ENCODE measurements at places on chromosomes 3 and 15.

GRCh38 chr3:195172039-195172684 lies 98.8 kb downstream of the XXYLT1 start:
- H3K36me3 ChIP-seq, result no peaks in the 10 kb centered on the region
- DNase-seq, result no peak
- H3K4me3 ChIP-seq, result no peak overlapping the region
- no peaks in the 10 kb centered on the region for H3K27me3 ChIP-seq
- no peak overlapping the region for H3K27ac ChIP-seq
- H3K4me1 ChIP-seq, result no peaks in the 10 kb centered on the region

GRCh38 chr3:171830518-171830875 lies 12.7 kb upstream of the TMEM212 start:
- no peaks in the 10 kb centered on the region for H3K36me3 ChIP-seq
- no peak for DNase-seq

DNA sequence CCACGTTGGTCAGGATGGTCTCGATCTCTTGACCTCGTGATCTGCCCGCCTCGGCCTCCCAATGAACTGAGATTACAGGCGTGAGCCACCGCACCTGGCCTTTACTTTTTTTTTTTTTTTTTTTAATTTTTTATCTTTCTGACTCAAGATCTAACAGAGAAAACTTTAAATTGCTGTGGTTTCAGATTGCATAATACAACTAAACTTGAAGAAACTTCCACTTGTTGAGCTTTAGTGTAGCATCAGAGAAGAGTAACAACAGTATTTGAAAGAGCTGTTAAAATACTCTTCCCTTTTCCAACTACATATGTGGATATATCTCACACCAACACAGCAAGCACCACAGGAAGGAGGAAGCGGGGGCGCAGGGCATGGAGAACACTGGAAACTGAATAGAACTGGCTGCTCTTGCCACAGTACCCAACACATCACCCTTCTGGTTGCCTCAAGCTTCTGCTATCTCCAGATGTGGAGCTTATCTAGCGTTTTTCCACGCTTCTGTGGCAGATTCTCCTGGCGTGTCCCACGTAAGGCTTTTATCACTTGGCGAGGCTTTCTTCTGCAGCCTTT lies 45.4 kb downstream of the MAP6D1 start:
- no peaks in the 10 kb centered on the region for H3K27me3 ChIP-seq
- no peak for DNase-seq
- no peak overlapping the region for H3K27ac ChIP-seq
- H3K4me3 ChIP-seq, result no peak overlapping the region

DNA sequence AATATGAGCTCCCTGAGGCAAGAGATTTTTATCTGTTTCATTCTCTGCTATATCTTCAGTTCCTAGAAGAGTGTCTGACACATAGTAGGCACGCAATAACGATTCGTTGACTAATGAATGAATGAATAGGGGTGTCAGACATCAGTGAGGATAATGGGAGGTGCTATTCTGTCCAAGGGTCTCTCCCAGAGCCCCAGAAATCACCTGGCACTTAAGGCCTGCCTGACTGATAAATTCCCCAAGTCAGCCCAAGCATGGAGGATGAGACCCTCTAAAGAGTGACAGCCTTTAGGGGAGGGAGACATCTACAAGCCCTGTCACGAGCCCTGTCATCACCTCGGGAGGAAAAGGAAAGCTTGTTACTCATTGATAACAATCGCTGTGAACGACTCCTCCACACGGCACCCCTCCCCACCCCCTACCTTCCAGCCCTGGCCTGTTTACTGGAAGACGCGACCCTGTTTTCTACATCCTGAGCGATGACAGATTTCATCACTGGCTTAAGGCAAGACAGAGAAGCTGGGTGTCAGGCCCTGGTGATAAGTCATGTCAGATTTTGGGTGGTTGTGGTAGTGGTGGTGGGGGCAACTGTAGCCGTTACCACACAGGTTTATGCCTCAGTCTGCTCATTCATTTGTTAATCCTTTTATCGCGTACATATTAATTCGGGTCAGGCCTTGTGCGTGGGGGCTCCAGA lies 23.1 kb downstream of the BHLHE40 start:
- peak; percentile 81 for DNase-seq
- H3K4me3 ChIP-seq, result peak overlapping the region; percentile 49
- H3K36me3 ChIP-seq, result no peaks in the 10 kb centered on the region
- H3K27ac ChIP-seq, result peak overlapping the region; percentile 86

GRCh38 chr3:171417813-171418212 lies 42.4 kb downstream of the TNIK start:
- H3K36me3 ChIP-seq, result peaks cover 19% of the 10 kb centered on the region
- H3K4me3 ChIP-seq, result no peak overlapping the region
- DNase-seq, result no peak
- no peaks in the 10 kb centered on the region for H3K27me3 ChIP-seq
- peaks cover 3% of the 10 kb centered on the region for H3K4me1 ChIP-seq

All from activated CD4-positive, alpha-beta memory T cell treated with anti-CD3 and anti-CD28 coated beads, Interleukin-2, amount 10 ng/mL, durations not matched to agents 7 days and 5 days (primary cell).